Aorta (tissue), 5 donors: ENCODE measurements at places on chromosomes 12 and 14. TPM values are rescaled to one million over a fixed set of nuclear protein-coding genes. Genes with fewer than 3 reads are reported as not detected.
A peak's percentile ranks its signal among the peaks of the same experiment; 100 is the strongest.

DNA sequence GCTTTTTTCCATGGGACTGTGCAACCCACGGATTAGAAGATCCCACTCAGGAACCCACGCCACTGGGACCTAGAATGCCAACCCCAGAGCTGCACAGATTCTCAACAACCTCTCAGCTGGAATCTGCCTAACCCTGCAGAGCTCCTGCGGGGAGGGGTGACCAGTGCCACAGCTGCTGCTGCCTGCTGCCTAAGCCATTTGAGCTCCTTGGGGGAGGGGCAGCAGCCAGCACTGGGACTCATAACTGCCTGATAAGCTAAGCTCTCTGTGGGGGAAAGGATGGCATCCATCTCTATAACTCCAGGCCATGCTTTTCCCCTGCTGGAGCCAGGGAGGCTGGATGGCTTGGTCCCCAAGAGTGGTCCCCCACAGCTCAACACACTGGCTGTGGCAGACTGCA lies 182.8 kb downstream of the SLC5A8 start:
- H3K4me1 ChIP-seq, result no peaks in the 10 kb centered on the region
- H3K27me3 ChIP-seq, result no peaks in the 10 kb centered on the region
- H3K27ac ChIP-seq, result no peak overlapping the region
- no peak for DNase-seq

DNA sequence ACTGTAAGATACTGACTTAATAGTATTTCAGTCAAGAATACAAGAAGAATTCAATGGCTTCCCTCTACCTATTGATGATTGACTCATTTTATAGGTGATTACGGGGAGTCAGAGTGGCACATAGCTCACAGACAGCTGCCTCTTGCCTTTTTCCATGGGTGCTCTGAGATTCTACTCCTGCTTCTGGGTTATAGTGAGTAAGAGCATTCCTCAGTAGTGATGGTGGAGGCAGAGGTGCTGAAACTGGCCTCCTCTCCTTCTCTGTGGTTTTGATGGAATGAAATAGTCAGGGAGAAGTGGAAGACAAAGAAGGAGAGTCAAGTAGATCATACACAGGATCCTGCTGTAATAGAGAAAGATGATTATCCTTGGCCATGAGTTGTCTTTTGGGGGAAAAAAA lies 438.2 kb upstream of the FAR2 start:
- H3K27me3 ChIP-seq, result no peaks in the 10 kb centered on the region
- H3K4me3 ChIP-seq, result no peak overlapping the region
- no peak for DNase-seq
- no peak overlapping the region for H3K27ac ChIP-seq
- H3K4me1 ChIP-seq, result no peaks in the 10 kb centered on the region

A2ML1 gene
- 0.63 TPM for polyA plus RNA-seq

- no peaks in the 10 kb centered on the region for H3K4me1 ChIP-seq
- no peaks in the 10 kb centered on the region for H3K27me3 ChIP-seq
Observed at GRCh38 chr14:47346849-47347248, 328.6 kb downstream of the MDGA2 start.

LHX5 gene
- polyA plus RNA-seq, result not detected

- no peaks in the 10 kb centered on the region for H3K27me3 ChIP-seq
- H3K36me3 ChIP-seq, result no peaks in the 10 kb centered on the region
- no peak overlapping the region for H3K27ac ChIP-seq
- no peaks in the 10 kb centered on the region for H3K4me1 ChIP-seq
Observed at GRCh38 chr14:69328317-69328716, 68.4 kb downstream of the GALNT16 start.

- no peaks in the 10 kb centered on the region for H3K36me3 ChIP-seq
- H3K4me1 ChIP-seq, result no peaks in the 10 kb centered on the region
- no peak for DNase-seq
- no peaks in the 10 kb centered on the region for H3K27me3 ChIP-seq
Observed at GRCh38 chr12:107349008-107349747, 255.8 kb upstream of the CRY1 start.

GZMH gene
- not detected for polyA plus RNA-seq

- no peaks in the 10 kb centered on the region for H3K4me1 ChIP-seq
- H3K27ac ChIP-seq, result no peak overlapping the region
- DNase-seq, result no peak
- no peak overlapping the region for H3K4me3 ChIP-seq
Observed at GRCh38 chr12:52815676-52816588, 2.0 kb upstream of the KRT4 start.

- DNase-seq, result no peak
- H3K4me3 ChIP-seq, result no peak overlapping the region
- no peaks in the 10 kb centered on the region for H3K36me3 ChIP-seq
Observed at GRCh38 chr12:59370933-59371332, 224.9 kb upstream of the SLC16A7 start.

- no peaks in the 10 kb centered on the region for H3K36me3 ChIP-seq
- H3K4me3 ChIP-seq, result no peak overlapping the region
- no peak overlapping the region for H3K27ac ChIP-seq
- H3K4me1 ChIP-seq, result no peaks in the 10 kb centered on the region
- DNase-seq, result no peak
- H3K27me3 ChIP-seq, result no peaks in the 10 kb centered on the region
Observed at GRCh38 chr12:67958187-67958586, 31.1 kb upstream of the IFNG-AS1 start.

- H3K4me1 ChIP-seq, result no peaks in the 10 kb centered on the region
- no peak overlapping the region for H3K27ac ChIP-seq
- no peak for DNase-seq
- H3K36me3 ChIP-seq, result no peaks in the 10 kb centered on the region
Observed at GRCh38 chr12:58608711-58609110, 311.6 kb downstream of the LRIG3 start.

- H3K4me1 ChIP-seq, result no peaks in the 10 kb centered on the region
- H3K27me3 ChIP-seq, result no peaks in the 10 kb centered on the region
- H3K27ac ChIP-seq, result no peak overlapping the region
- no peaks in the 10 kb centered on the region for H3K36me3 ChIP-seq
- DNase-seq, result no peak
Observed at GRCh38 chr14:86334355-86334754, 804.4 kb downstream of the FLRT2 start.

- peak overlapping the region; percentile 33 for H3K4me3 ChIP-seq
- peak; percentile 83 for DNase-seq
- H3K36me3 ChIP-seq, result no peaks in the 10 kb centered on the region
Observed at GRCh38 chr12:54561164-54561563, 11.8 kb downstream of the PDE1B start.

WDR89 gene
- 3.9 TPM for polyA plus RNA-seq

GLIPR1L2 gene
- polyA plus RNA-seq, result 0.67 TPM

DNA sequence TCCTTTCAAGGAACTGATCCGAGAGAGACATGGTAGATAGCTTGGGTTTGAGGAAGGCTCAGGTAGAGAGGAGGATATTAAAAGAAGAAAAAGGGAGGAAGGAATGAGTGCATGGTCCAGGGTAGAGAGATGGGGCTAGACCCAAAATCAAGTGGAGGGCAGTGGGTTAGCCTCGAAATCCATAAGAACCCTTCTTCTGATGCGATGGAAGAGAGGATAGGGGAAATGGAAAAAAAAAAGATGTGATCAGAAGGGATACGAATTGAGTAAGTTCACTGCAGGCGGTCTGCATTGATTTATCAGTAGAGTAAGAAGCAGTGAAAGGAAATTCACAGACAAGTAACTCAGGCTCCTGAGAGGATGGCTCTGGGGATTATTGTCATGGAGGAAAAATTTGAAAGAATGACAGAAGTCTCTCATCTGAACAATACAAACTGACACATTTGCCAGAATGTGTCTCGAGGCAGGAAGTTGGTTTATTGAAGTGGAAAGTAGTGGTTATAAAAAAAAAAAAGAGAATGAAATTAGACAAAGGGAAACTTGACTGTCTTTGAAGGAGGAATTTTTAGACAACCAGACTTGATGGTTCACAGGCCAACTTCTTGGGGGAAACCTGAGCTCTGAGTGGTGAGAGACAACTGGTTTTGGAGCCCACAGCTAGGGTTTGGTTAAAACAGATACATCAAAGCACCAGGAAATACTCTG lies 10.2 kb downstream of the PPFIBP1 start:
- H3K4me1 ChIP-seq, result peaks cover 6% of the 10 kb centered on the region
- no peak for DNase-seq
- no peak overlapping the region for H3K4me3 ChIP-seq
- H3K36me3 ChIP-seq, result no peaks in the 10 kb centered on the region

GRCh38 chr12:66644151-66644550 lies 34.7 kb downstream of the GRIP1 start:
- no peaks in the 10 kb centered on the region for H3K36me3 ChIP-seq
- no peak for DNase-seq
- H3K4me1 ChIP-seq, result no peaks in the 10 kb centered on the region
- H3K4me3 ChIP-seq, result no peak overlapping the region

- H3K36me3 ChIP-seq, result no peaks in the 10 kb centered on the region
- H3K27ac ChIP-seq, result no peak overlapping the region
- no peaks in the 10 kb centered on the region for H3K27me3 ChIP-seq
- no peak for DNase-seq
Observed at GRCh38 chr14:105290621-105291346, 10.0 kb downstream of the BRF1 start.

KCNK13 gene
- not detected for polyA plus RNA-seq

TAC3 gene
- 0.88 TPM for polyA plus RNA-seq

- no peak for DNase-seq
- no peak overlapping the region for H3K27ac ChIP-seq
- H3K27me3 ChIP-seq, result no peaks in the 10 kb centered on the region
- H3K4me1 ChIP-seq, result no peaks in the 10 kb centered on the region
Observed at GRCh38 chr14:66490143-66491111, 4.3 kb downstream of the CCDC196 start.

GRCh38 chr14:96906434-96906833 lies 109.3 kb downstream of the VRK1 start:
- no peak overlapping the region for H3K27ac ChIP-seq
- no peaks in the 10 kb centered on the region for H3K4me1 ChIP-seq
- DNase-seq, result no peak

DNA sequence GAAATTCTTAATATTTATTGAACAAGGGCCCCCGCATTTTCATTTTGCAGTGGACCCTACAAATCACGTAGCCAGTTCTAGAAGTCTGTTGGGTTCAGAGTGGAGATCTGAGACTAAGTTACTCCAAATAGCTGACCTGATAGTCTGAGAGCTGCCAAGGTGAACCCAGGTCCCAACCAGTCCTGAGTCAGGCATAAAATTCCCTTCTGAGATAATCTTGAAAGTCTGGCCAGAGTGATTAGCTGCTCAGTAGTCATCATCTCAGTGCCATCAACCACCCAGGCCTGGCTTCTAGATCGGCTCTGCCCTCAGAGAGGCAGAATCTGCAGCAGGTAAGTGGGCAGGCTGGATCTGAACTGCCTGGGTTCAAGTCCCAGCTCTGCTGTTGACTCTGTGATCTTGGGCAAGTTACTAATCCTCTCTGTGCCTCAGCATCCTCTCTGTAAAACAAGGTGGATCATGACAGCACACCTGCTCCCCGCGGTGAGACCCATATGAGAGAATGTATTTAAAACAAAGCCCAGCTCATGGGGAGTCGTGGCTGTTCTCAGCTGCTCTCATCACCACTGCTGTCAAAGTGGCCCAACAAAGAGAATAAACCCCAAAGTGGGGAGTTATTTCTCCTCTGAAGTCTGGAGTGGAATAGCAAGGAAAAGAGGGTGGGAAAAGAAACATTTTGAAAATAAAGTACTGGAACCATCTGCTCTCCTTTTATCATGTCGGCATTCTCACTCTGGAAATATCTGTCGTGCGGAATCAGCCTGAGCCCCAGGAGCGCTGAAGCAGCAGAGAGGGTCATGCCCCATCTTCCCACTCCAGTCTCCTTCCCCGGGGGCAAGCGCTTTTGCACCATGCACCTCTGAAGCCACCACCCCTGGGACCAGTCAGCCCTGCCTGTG lies 193.3 kb downstream of the DPF3 start:
- H3K4me1 ChIP-seq, result no peaks in the 10 kb centered on the region
- H3K4me3 ChIP-seq, result no peak overlapping the region
- H3K36me3 ChIP-seq, result no peaks in the 10 kb centered on the region
- no peak for DNase-seq
- H3K27me3 ChIP-seq, result no peaks in the 10 kb centered on the region

DNA sequence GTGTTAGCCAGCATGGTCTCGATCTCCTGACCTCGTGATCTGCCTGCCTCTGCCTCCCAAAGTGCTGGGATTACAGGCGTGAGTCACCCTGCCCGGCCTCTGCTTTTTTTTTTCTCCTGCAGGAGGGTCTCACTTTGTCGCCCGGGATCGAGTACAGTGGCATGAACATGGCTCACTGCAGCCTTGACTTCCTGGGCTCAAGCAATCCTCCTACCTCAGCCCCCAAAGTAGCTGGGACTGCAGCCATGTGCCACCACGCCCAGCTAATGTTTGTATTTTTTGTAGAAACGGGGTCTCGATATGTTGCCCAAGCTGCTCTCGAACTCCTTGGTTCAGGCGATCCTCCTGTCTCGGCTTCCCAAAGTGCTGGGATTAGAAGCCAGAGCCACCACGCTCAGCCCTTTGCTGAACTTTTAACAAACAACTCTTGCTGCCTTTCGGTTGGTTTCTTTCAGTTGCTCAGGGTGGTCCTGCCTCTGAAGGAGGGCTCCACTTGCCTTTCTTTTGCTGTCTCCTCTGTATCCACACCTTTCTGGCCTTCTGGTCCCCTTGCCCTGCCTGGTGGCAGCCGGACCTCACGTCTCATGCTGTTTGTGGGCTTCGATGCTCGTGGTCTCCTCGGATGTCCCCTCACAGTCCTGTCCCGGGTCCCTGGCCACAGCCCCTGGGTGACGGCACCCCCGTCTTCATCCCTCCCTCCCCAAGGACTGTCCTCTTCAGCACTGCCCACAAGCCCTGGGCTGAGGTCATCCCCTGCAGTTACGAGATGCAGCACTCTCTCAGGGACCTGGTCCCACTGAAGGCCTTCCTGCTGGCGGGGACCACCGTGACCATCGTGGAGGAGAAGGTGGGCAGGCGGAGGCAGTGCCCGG lies 3.8 kb upstream of the B3GNT4 start:
- peak; percentile 66 for DNase-seq
- H3K4me3 ChIP-seq, result no peak overlapping the region
- H3K27ac ChIP-seq, result no peak overlapping the region
- H3K27me3 ChIP-seq, result no peaks in the 10 kb centered on the region
- no peaks in the 10 kb centered on the region for H3K4me1 ChIP-seq

- DNase-seq, result no peak
- no peak overlapping the region for H3K27ac ChIP-seq
- no peak overlapping the region for H3K4me3 ChIP-seq
- H3K4me1 ChIP-seq, result no peaks in the 10 kb centered on the region
- no peaks in the 10 kb centered on the region for H3K27me3 ChIP-seq
- peaks cover 2% of the 10 kb centered on the region for H3K36me3 ChIP-seq
Observed at GRCh38 chr12:94282675-94283074, 134.3 kb downstream of the PLXNC1 start.

ASIC1 gene
- 1.2 TPM for polyA plus RNA-seq

KCNJ8 gene
- polyA plus RNA-seq, result 4.6 TPM

KCNA5 gene
- polyA plus RNA-seq, result 2.4 TPM
